ENCODE measurements at places on chromosomes 13 and 19. TPM values are rescaled to one million over a fixed set of nuclear protein-coding genes. Genes with fewer than 3 reads are reported as not detected.

GRCh38 chr13:57641051-57641450 lies 9.5 kb downstream of the PCDH17 start:
- DNase-seq: no peak

Gene SOX1
- not detected for total RNA-seq

Gene NXNL1
- not detected for total RNA-seq

DNA sequence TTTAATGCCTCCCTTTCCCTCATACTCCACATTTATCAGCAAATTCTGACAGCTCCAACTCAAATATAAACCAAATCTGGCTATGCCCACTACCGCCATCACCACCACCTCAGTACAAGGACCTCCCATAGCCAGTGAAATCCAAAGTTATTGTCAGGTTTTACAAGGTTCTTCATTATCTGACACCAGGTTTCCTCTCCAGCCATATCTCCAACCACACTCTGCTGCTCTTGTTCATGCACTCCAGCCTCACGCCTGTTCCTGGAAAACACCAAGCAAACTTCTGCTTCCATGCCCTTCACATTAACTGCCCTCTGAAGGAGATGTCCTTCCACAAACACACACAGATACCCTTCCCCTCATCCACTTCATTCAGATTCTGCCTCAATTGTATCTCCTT lies 102.2 kb upstream of the MIR17HG start:
- DNase-seq: no peak

Gene CYP4F2
- total RNA-seq: not detected

Gene AP1M2
- 0.29 TPM for total RNA-seq

Gene IL27RA
- total RNA-seq: 1.2 TPM

DNA sequence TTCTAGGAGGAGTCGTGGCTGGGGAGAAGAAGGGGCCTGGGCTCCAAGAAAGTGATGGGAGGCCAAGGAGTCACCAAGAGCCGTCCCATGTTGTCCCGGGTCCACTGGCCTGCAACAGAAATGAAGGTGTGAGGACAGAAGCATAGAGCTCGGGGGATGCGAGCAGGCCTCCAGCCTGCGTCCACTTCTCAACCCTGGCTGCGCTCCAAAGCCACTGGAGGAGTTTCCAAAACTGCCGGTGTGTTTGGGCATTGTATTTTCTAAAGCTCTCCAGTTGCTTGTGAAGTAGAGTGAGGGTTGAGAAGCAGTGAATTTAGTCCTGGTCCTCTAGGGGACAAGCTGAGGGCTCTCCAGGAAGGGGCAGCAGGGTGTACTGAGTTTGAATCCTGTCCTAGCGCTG lies 13.0 kb downstream of the FFAR2 start:
- no peak for DNase-seq

Gene CCDC122
- 15.0 TPM for total RNA-seq

- no peak for DNase-seq
Measured at GRCh38 chr13:98595134-98595533, 18.2 kb upstream of the STK24 start.

DNA sequence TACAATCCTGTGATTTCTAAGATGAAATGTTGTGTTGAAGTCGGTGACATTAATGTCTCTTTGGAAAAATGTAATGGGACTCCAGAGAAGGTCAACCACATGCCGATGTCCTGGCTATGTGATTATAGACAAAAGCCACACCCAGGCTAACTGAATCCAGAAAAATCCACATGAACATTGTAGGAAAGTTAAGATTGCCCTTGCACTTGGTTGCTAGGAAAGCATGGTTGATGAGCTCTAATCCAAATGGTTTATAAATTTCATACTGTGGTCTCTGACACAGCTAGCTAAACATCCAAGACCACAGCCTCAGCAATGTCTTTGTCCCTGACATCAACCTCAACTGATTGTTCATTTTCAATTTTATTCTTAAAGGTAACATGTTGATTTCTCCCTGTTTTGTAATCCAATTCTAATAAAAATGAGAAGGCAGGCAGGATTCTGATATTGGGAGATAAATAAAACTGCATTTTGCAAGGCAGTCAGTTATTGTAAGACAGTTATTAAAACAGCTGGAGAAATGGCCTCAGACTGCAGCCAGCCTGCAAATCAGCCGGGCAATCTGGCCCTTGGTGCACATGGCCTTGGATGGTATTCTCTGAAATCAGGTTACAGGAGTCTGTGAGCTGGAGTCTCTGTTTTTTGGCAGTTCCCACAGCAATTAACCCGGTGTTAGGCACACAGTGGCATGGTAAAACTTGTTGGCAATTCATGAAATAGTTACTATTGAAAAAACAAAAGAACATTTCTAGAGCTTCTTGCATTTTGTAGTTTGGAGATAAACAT lies 93.9 kb downstream of the STARD13 start:
- DNase-seq: no peak

- peak; percentile 71 for DNase-seq
Measured at GRCh38 chr19:47381121-47381520, 32.0 kb downstream of the DHX34 start.

- peak; percentile 90 for DNase-seq
Measured at GRCh38 chr13:110914331-110915056, 375 bp downstream of the ANKRD10 start.

DNA sequence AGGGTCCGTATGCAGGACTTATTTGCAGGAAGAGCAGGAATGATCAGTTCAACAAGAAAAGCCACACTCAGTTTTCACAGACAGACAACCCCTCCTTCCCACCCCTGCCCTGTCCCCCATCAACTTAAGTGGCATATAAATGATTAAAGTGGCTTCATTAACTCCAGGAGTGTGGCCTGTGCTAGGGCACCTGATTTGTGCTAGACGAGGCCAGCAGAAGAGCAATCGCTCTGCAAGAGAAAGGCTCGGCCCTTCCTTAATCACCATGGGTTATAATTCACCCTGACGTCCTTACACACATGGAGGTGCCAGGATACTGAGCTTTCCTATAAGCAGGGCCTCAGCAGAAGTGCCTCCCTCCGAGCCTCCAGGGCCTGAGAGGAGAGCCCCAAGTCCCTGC lies 14.6 kb downstream of the C19orf12 start:
- peak; percentile 35 for DNase-seq

Gene ENOX1
- total RNA-seq: 5.4 TPM

Gene CRX
- total RNA-seq: not detected

- peak; percentile 98 for DNase-seq
Measured at GRCh38 chr13:23980160-23980551, 82.9 kb upstream of the C1QTNF9B start.

- no peak for DNase-seq
Measured at GRCh38 chr13:27622881-27623280, 1.2 kb downstream of the POLR1D start.

Gene METTL21C
- not detected for total RNA-seq

- DNase-seq: no peak
Measured at GRCh38 chr19:55256562-55257460, 2.0 kb downstream of the PPP6R1 start.

- no peak for DNase-seq
Measured at GRCh38 chr19:51108805-51109146, 567 bp upstream of the CTU1 start.

- peak; percentile 69 for DNase-seq
Measured at GRCh38 chr19:39864118-39864517, 17.9 kb upstream of the FBL start.

- DNase-seq: peak; percentile 95
Measured at GRCh38 chr19:54188215-54188871, 1.0 kb downstream of the MBOAT7 start.

GRCh38 chr19:19475849-19476828 lies 39.2 kb downstream of the TSSK6 start:
- peak; percentile 83 for DNase-seq

Gene KIR3DL2
- total RNA-seq: not detected

DNA sequence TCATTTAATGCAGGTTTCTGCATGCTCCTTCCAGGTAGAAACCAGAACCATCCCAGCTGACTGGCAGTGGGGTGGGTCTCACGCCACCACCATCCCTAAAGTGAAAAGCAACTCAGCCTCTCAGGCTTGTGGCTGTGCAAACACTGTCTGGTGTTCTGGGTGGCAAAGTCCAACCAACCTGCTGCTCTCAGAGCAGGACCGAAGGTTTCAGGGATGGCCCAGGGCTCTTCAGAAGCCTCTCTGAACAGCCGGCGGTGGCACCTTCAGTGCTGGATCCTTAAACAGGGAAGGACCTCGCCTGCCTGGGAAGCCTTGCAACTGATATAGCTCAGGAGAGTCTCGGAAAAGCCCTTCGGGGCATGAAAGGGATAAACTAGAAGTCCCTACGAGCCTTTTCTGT lies 100.8 kb downstream of the COL4A1 start:
- DNase-seq: no peak

DNA sequence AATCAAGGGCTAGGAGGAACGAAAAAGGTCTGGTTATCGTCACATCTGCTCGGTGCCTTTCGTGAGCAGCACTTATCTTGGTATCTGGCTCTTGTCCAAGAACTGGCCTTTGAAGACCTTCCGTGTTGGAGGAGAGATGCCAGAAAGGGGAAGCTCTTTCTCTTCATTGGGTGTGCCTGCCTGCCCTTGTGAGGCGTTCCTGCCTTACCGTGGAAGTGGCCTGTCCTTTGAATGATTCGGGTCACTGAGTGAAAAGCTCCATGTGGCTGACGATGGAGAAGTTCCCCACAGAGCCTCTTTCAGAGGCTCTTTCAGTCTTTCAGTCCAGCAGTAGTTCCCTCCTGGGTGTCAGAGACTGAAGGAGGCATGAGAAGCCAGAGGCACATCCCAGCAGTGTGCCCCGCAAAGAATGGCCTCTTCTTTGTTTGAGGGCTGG lies 121.5 kb upstream of the SLC10A2 start:
- DNase-seq: no peak

- DNase-seq: no peak
Measured at GRCh38 chr13:42883771-42884467, 102.5 kb downstream of the FAM216B start.

GRCh38 chr13:76638882-76639281 lies 247.3 kb downstream of the KCTD12 start:
- no peak for DNase-seq

- DNase-seq: peak; percentile 42
Measured at GRCh38 chr13:50588491-50589130, 254.9 kb downstream of the DLEU7 start.

- DNase-seq: no peak
Measured at GRCh38 chr13:42532561-42533335, 41.2 kb upstream of the TNFSF11 start.

DNA sequence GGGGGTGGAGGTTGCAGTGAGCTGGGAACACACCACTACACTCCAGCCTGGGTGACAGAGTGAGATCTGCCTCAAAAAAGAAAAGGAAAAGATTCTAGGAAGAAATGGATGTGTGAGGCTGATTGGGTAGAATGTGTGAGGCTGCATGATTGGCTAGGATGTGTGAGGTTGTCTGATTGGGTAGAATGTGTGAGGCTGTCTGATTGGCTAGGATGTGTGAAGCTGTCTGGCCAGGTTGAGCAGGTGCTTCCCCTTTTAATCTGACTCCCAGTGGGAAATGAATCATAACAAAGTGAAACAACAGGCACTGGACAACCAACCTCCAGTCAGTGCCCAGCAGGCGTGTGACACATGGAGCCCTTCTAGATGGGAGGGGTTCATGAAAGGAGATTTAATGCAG lies 14.7 kb downstream of the C13orf46 start:
- DNase-seq: no peak

GRCh38 chr13:31267126-31267784 lies 67.5 kb downstream of the B3GLCT start:
- no peak for DNase-seq

- no peak for DNase-seq
Measured at GRCh38 chr13:25692099-25692498, 320.3 kb downstream of the ATP8A2 start.

- no peak for DNase-seq
Measured at GRCh38 chr19:47490031-47490430, 6.0 kb upstream of the KPTN start.
